ENCODE measurements at places on chromosomes 2 and 18. TPM values are rescaled to one million over a fixed set of nuclear protein-coding genes. Genes with fewer than 3 reads are reported as not detected.

B4GALT6 gene
- 12.0 TPM for total RNA-seq

C2orf80 gene
- not detected for total RNA-seq

ABCG8 gene
- not detected for total RNA-seq

MLPH gene
- total RNA-seq, result 121 TPM

TMEM198 gene
- total RNA-seq, result 3.2 TPM

LGALSL gene
- 18.0 TPM for total RNA-seq

GYPC gene
- total RNA-seq, result 86.8 TPM

ATP8B1 gene
- total RNA-seq, result 14.9 TPM

CCDC68 gene
- 5.4 TPM for total RNA-seq

KCNS3 gene
- 3.9 TPM for total RNA-seq

NEUROD1 gene
- total RNA-seq, result not detected

PROM2 gene
- 0.29 TPM for total RNA-seq

SCN2A gene
- 0.13 TPM for total RNA-seq

SCN9A gene
- 6.4 TPM for total RNA-seq

RAB17 gene
- 2.4 TPM for total RNA-seq

DYNAP gene
- total RNA-seq, result not detected

AMER3 gene
- not detected for total RNA-seq

GLB1L gene
- total RNA-seq, result 4.7 TPM

SERPINB10 gene
- total RNA-seq, result not detected

SIX3 gene
- not detected for total RNA-seq

PLEKHH2 gene
- total RNA-seq, result 5.8 TPM

SPR gene
- total RNA-seq, result 47.7 TPM

COL6A3 gene
- 186 TPM for total RNA-seq

STON1 gene
- total RNA-seq, result 19.1 TPM

CNGA3 gene
- total RNA-seq, result not detected

CYS1 gene
- 4.1 TPM for total RNA-seq

COLEC12 gene
- 25.1 TPM for total RNA-seq

ARHGAP28 gene
- 3.5 TPM for total RNA-seq

SLC11A1 gene
- total RNA-seq, result 16.1 TPM

SULT1C2 gene
- total RNA-seq, result 0.24 TPM

CRACDL gene
- total RNA-seq, result 5.7 TPM
